ENCODE measurements at places on chromosomes 11 and 22. TPM values are rescaled to one million over a fixed set of nuclear protein-coding genes. Genes with fewer than 3 reads are reported as not detected.

The MMP7 gene
- not detected for total RNA-seq

The ACAD8 gene
- 33.9 TPM for total RNA-seq

The DEUP1 gene
- total RNA-seq, result not detected

The LMO2 gene
- 10.9 TPM for total RNA-seq

The OR51F1 gene
- total RNA-seq, result not detected

The RAB38 gene
- 0.22 TPM for total RNA-seq

The FIBIN gene
- total RNA-seq, result 15.4 TPM

The NRXN2 gene
- total RNA-seq, result 3.5 TPM

The MS4A4A gene
- total RNA-seq, result 8.8 TPM

The SAAL1 gene
- 9.3 TPM for total RNA-seq

The EMSY gene
- 17.0 TPM for total RNA-seq

Data from cardiac septum (tissue), 1 donor.